ENCODE measurements at places on chromosomes 2 and 18.

DNA sequence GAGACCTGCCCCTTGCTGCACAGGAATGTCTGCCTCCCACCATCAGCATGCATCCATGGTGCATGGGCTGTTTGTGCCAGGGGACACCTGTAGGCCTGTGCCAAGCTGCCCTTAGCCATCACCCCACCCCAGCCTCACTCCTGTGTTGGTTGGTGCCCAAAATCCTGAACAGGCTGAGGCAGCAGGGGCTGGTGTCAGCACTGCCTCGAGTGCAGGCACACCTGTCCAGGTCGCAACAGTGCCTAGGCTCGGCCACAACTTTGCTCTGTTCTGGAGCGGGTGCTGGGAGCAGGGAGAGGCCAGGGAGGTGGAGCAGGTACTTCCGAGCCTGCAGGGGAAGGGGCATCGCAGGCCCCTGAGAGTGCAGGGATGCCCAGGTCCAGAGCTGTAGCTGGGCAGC lies 69.1 kb downstream of the SRBD1 start:
- DNase-seq: no peak

DNA sequence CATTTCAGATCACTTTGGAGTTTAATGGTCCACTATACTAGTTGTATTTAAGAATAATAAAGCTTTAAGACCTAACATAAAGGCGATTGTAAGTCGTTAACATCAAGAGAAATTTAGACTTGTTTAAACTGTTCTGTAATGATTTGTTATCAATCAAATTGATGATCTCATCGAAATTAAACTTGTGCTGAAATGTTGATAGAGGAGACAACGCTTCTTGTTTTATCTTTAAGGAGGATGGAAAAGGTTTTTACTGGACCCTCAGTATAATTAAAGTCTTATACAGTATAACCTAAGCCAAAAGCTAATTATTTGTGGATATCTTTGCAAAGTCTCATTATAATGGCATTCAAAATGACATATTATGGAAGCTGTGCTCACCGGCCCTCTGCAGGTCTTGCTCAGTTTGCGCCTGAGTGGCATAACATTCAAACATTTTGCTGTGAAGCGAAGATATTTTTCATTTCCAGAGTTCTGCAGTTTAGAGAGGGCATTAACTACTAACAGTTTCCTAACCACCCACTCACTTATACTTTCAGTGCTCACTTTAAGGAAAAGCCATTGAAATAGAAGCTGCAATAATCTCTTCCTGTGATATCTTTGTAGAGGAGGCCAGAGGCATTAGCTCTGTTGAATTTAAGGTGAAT lies 1.4 kb upstream of the SERTAD2 start:
- DNase-seq: no peak

GRCh38 chr2:187138265-187138664 lies 289.3 kb upstream of the ZSWIM2 start:
- no peak for DNase-seq

- DNase-seq: no peak
Observed at GRCh38 chr2:176763851-176764404, 448.7 kb upstream of the HNRNPA3 start.

DNA sequence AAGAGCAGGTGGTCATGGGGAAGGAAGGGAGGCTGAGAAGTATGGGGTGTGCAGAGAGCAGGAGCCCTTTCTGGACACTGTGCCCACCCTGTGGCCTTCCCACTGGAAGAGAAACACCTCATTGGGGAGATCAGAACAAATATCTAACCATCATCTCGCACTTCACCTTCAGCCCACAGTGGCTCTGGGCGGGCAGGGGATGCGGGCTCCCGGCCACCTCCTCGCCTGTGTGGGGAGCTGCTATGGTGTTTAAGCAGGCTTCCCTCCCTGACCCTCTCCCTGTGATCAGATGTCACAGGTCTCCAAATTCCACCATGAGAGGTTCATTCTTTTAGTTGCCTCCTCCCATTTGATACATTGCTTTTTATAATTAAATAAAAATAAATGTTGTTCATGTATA lies 5.0 kb downstream of the FBLN7 start:
- DNase-seq: no peak

- DNase-seq: no peak
Observed at GRCh38 chr2:203586696-203587095, 51.6 kb upstream of the RAPH1 start.

GRCh38 chr18:45462179-45462578 lies 153.1 kb upstream of the SLC14A2 start:
- no peak for DNase-seq

- no peak for DNase-seq
Observed at GRCh38 chr2:17059458-17059857, 393.8 kb upstream of the CYRIA start.

DNA sequence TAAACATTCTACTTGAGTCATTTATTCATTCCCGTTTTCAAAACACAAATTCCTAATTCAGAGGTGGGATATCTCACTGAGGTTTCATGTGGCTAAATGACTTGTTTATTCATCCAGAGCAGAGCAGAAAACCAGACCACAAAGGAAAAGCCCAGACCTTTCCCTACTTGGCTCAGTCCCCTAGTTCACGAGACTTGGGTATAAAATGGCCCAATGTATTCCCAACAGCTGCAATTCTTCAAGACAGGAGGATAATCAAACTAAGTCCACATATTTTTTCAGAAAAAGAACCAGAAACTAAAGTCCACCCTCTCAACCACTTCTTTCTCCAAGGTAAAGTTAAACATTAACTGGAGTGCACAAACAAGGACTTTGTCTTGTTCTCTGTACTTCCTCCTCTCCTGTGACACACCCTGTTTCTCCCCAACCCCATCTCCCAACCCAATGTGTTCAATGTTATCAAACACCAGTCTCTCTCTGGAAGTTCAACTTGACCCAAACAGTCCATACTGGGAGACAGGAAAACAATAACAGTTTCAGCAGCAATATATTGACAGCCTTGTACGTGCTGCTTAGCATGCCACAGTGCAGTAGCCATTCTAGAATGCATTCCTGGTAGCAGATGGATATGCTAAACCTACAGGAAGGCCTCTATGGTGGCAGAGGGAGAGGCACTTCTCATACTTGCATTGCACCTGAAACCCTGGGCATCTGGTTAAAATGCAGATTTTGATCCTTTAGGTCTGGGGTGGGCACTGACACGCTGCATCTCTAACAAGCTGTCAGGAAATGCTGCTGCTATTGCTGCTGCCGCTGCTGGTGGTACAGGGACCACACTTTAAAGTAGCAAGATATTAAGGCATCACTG lies 110.7 kb downstream of the INO80D start:
- no peak for DNase-seq

DNA sequence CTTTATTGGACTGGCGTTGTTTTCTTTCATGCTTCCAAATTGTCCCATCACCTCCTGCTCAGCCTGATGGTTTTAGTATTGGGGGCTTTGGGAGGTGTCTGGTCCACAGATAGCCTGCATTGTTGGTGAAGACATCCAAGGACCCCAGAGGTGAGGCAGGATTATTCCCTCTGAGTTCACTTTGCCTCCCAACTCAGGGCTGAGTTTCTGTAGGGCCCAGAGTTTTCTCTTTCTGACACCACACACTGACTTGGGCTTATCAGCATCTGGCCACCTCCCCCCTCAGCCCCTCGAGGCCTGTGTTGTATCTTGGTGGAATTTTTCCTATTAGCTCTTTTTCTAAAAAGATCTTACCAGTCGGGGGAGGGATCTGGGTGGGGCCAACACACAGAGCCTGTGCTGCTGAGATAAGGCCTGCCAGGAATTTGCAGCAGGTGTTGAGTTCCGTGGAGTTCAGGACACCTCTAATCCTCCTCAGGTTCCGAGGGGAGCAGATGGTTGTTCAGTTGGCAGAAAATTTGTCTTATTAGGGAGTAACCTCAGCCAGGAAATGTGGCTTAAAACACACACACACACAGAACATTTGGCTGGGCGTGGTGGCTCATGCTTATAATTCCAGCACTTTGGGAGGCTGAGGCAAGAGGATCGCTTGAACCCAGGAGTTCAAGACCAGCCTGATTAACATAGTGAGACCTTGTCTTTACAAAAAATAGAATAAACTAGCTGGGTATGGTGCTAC lies 7.3 kb downstream of the EMILIN2 start:
- no peak for DNase-seq

DNA sequence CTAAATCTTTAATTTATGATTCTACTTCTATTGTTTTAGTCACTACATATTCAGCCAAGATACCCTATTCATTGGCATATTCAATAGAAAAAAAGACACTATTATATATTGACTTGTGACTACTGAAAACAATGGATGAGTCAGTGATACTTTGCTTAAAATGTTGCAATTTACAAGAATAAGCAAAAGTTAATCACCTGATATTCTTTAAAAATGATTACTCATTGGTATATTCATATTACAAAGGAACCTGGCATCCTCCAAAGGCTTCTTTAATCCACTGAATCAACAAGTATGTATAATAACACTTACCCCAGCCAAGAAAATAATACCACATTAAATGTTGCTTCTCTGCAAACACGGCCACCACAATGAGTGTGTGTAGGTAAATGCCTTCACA lies 87.8 kb downstream of the CALCRL start:
- no peak for DNase-seq

DNA sequence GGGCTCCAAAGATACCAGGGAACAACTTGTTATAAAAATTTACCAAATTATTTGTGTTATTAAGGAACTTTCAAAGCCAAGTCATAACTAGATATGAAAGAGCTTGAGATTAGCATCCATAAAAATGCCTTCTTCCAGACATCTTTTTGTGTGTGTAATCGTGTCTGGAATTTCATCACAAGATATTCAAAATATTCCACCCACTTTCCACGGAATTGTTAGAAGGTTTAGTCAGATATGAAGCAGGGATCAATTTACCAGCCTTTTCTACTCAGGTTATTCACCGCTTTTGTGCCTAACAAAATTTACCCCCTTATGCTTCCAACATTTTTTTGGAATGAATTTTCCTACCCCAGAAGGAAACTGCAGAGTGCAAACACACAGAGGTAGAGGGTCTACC lies 130.2 kb upstream of the ACVR2A start:
- DNase-seq: no peak

GRCh38 chr2:3460831-3461800 lies 58.2 kb downstream of the ADI1 start:
- DNase-seq: no peak

DNA sequence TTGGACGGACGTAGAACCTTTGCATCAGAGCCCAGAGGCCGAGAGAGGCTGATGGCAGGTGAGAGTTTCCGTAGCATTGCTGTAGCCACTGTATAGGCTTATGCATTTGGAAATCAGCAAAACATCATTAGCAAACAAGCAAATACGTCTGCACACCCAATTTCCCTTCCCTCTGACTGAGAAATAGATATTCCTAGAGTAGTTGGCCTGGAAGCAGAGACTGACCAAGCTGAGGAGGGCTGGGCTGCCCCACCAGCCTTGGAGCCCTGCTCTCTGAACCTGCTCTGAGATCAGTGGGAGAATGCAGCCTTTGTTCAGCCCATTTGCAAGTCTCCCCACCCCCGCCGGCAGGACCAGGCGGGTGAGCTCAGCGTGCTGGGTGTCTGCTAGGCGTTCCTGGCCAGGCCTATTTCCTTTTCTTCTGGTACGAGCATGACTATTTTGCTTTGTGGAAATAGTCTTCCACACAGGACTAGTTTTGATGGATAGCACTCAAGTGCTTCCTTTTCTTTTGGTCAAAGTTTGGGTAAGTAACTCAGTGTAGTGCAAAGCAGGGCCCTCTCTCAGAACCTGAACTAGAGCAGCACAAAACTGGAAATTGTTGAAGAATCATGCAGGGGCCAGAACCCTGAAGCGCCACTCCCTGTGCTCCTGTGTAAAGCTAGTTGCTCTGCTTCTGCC lies 21.9 kb upstream of the RNF149 start:
- DNase-seq: no peak

DNA sequence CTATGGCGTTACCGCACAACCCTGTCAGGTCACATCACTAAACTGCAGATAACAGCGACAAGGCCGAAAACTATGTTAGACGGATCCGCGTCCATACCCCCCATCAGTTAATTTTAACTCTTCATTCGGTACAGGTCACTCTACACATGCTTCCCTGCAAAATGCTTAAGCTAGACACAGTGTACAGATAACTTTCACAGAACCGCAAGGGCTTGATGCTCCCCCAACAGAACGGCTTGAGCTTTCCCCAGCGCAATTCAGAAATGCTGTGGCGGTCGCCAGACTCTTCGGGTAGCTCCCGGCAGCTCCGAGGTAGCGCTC lies 283 bp upstream of the RBBP8 start:
- DNase-seq: no peak

- no peak for DNase-seq
Observed at GRCh38 chr2:104431701-104432121, 422.2 kb upstream of the POU3F3 start.

DNA sequence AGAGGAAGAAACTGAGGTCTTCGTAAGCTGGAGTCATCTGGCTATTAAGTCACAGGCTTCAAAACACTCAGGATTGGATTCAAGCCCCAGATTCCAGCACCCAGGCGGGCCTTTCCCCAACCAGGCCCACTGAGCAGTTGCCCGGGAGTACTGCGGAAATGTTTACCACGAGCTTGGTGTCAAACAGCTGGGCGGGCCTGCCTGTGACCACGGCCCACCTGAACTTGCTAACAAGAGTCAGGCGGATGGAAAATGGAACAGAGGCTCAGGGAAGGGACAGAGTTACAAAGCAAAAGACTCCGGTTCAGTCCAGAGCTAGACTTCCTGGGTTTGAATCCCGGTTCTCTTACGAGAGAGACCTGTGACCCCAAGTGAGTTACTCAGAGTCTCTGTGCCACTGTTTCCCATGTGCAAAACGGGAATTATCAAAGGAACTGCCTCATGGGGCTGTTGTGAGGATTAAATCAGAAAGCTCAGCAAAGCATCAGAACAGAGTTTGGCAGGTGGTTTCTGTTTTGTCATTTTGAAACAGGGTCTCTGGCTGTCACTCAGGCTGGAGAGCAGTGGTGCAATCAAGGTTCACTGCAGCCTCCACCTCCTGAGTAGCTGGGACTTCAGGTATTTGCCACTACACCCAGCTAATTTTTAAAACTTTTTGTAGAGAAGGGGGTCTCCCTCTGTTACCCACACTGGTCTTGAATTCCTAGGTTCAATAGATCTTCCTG lies 49.0 kb upstream of the TFCP2L1 start:
- no peak for DNase-seq

DNA sequence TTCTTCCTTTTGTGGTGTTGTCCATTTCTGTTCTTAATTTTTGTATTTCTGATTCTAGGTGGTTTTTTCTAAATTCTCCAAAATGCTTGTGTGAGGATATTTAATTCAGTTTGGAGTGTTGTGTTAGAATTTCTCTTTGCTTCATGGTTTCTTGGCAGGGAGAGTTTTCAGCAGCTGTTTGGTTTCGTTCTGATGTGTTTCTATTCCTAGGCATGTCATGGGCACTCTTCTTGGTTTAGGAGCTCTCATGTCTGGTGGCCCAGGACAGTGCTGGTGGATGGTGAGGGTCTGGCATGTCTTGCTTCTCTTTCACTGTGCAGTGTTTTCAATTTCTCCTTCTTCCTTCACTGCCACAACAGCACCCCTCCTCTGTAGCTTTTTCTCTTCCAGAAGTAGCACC lies 52.9 kb downstream of the OSBPL6 start:
- DNase-seq: no peak

Measured in T-helper 17 cell (primary cell).